Kidney (tissue), 22 donors: ENCODE measurements at places on chromosomes 7 and 10. TPM values are rescaled to one million over a fixed set of nuclear protein-coding genes. Genes with fewer than 3 reads are reported as not detected.

DNA sequence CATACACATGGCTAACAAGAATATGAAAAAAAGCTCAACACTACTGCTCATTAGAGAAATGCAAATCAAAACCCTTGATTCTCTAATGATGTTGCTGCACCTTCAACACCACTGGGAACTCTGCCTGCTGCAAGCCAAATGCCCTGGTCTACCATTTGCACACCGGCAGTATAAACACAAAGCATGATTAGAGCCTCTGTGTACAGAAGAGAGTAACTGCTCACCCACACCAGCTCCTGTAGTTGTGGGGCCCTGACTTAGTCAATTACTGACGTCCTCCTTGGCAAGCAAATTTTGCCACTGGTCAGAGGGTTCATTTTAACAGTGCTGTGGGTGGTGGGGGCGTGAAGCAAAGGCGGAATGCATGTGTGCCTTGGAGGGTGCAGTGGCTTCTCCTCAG lies 96.1 kb upstream of the RHEB start:
- DNase-seq, result no peak

The CH25H gene
- total RNA-seq, result 3.2 TPM

The TUBB8 gene
- total RNA-seq, result not detected

- peak; percentile 72 for DNase-seq
Observed at GRCh38 chr7:2785071-2785500, 59.0 kb downstream of the GNA12 start.

- DNase-seq, result no peak
Observed at GRCh38 chr7:155188821-155189581, 108.7 kb upstream of the INSIG1 start.

The ELN gene
- 44.8 TPM for total RNA-seq

GRCh38 chr7:105905910-105906568 lies 29.6 kb upstream of the ATXN7L1 start:
- no peak for DNase-seq

DNA sequence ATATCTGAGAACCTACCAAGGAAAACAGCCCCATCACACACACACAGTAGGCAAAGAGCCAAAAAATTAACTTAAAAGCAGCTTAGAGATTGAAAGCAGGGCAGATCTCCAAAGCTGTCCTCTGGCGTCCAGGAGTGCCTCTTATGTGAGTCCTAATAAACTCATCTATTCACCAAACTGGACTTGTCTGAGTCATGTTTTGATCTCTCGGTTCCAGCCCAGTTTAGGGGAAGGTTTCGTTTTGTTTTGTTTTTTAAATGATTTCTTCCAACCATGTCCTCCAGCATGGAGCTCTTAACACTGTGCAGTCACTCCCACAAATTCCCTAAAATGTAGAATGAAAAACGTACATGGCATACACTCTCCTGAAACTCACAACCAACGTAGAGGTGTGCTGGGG lies 6.7 kb upstream of the PRSS37 start:
- DNase-seq, result no peak

DNA sequence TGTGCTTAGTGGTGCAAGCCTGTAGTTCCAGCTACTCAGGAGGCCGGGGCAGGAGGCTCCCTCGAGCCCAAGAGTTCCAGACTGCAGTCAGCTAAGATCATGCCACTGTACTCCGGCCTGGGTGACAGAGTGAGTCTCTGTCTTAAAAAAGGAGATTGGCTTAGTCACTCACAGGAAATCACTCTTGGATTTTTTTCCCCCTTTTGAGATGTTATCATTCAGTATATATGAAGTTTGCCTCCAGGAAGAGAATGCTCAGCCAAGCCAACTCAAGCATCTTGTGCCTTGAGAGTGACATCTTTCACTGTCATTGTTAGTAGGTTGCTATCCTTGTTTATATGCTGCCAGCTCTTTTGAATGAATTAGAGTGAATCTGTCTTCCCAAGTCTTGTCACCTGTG lies 28.0 kb downstream of the NIPSNAP2 start:
- DNase-seq, result no peak

DNA sequence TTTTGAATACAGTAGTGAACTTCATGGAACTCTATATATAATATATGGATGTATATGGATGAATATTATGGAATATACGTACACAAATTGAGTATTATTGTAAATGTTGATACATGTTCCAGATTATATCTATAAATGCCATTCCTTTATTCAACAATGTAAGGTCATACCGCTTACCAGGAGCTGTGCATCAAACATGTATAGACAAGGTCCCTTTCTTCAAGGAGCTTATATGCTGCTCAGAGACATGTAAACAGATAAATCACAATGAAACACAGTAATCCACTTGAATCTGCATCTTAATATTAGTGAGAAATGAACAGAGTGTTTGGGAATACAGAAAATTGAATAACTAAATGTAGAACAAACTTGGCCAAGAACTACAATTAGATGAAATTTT lies 898 bp upstream of the SEM1 start:
- no peak for DNase-seq

GRCh38 chr7:84790882-84791281 lies 396.0 kb downstream of the SEMA3D start:
- DNase-seq, result no peak

The SPDYE6 gene
- not detected for total RNA-seq

DNA sequence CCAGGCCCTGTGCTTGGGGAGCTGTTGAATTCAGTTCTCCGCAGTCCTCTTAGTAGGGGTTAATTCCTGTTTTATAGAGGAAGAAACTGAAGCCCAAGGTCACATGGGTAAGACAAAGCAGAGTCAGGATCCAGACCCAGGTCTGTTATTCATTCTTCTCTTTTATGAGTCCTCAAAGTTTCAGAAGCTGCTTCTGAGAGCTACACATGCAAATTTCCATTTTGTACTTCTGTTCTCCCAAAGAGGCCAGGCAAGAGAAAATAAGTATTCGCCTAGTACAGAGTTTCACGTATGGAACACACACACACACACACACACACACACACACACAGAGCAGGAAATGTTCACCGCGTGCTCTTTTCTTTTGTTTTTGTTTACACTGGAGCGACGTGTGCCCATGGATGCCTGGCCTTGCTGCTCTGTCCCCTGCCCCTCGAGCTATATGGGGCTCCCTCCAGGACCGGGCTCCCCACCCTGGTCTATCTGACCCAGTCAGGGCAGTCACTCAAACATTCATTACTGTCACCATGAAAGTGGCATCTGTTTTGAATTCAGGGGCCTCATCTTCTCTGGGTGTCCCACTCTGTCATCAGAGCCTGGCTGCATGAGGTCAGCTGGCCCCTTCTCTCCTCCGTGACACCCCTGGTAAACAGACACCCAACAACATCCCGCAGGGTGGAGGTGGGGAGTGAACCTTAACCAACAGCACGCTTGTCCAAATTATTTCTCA lies 84.4 kb downstream of the TNS3 start:
- no peak for DNase-seq

The UTF1 gene
- total RNA-seq, result not detected

The CYP26C1 gene
- total RNA-seq, result 0.35 TPM

- DNase-seq, result peak; percentile 31
Observed at GRCh38 chr7:139620676-139621344, 97.3 kb downstream of the CLEC2L start.

The DYNC1I1 gene
- total RNA-seq, result 2.6 TPM

DNA sequence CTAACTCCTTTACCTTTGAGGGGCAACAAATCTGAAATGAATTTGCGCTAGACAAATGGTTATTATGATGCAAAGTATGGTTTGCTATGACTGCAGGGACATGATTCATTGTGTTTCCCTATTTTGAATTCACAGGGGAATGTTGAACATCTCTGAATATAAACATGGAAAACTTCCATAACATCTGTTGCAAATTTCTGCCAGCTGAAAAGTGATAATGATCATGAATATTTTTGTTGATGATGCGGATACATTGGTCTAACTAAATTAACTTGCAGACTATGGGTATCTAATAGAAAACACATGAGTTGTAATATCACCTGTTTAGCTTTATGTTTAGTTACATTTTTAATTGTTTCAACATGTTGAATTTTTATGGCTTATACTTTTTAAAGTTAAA lies 1325.5 kb downstream of the REEP3 start:
- DNase-seq, result no peak

- DNase-seq, result peak; percentile 81
Observed at GRCh38 chr7:28411876-28412662, at the start of gene CREB5. Gene CREB5, plus strand, starts transcription at chr7:28412518. Its CDS starts 397 bp downstream, at chr7:28412915.

DNA sequence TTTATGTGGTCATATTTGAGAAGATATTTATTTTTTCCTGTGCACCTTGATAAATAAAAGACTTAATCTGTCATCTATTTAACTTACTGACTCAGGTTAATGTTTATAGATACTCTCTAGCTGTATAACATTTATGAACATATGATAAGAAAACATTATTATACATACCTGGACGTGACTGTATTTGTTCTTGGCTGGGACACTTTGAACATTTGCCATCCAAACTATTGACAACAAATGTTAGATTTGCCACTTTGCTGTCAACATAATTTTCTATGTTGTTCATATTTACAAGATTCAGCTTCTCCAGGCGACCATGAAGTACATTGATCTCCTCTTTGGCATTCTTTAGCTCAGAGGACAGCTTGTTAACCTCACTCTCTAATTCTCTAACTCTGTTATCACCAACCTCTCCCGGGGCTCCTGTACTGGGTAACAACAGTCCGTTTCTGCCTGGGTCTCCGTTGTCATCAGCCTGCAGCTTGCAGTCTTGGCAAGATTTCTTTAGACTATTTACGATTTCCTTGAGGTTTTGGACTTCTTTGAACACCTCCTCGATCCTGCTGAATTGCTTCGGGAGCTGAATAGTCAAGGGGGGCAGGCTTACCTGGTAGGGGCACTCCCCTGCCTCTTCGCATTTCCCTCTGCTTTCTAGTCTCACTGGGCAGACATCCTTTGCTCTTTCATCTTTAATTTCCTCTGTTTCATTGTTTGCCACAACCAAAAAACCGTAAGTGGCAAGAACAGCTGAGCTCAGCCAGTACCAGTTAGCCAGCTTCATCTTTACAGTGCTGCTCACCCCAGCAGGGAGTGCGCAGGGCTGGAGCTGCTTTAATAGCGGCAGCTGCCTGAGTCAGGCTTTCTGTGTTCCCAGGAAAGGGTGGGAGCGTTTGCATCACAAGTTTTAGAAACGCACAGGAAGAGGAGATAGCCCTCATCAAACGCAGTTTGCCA lies at the start of gene FGL2:
TSS of gene FGL2 (minus strand) at position 807 of the 954 bp plus-strand sequence. CDS start at position 781, 26 bp downstream.
- DNase-seq, result peak; percentile 53

- no peak for DNase-seq
Observed at GRCh38 chr10:124745252-124745651, 1.1 kb upstream of the FAM53B start.
